ENCODE measurements at places on chromosomes 1 and 21. TPM values are rescaled to one million over a fixed set of nuclear protein-coding genes. Genes with fewer than 3 reads are reported as not detected.

DNA sequence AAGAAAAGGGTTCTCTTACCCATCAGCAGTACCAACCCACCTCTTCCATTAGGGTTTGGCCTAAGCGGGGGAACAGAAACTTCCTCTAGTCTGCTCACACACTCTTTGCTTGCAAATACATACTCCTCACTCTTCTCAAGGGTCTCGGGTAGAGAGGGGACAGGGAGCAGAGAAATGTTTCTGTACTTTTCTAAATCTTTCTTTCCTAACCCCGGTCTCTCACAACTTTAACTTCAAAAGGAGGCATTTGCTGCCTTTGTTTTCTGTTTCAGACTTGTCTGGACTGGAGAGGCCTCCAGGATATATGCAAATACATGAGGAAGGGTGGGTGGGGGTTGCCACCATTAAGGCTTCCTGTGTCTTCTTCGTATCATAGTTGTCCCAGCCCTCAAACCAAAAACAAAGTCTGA is 10.5 kb upstream of the LAX1 start:
- DNase-seq = no peak

The HEYL gene
- total RNA-seq = 0.14 TPM

- DNase-seq = no peak
These were observed 52.5 kb downstream of the LRIG2 start for GRCh38 chr1:113125517-113125916.

- DNase-seq = no peak
These were observed 18.2 kb downstream of the CRYZ start for GRCh38 chr1:74714429-74715235.

The DRAXIN gene
- 0.17 TPM for total RNA-seq

DNA sequence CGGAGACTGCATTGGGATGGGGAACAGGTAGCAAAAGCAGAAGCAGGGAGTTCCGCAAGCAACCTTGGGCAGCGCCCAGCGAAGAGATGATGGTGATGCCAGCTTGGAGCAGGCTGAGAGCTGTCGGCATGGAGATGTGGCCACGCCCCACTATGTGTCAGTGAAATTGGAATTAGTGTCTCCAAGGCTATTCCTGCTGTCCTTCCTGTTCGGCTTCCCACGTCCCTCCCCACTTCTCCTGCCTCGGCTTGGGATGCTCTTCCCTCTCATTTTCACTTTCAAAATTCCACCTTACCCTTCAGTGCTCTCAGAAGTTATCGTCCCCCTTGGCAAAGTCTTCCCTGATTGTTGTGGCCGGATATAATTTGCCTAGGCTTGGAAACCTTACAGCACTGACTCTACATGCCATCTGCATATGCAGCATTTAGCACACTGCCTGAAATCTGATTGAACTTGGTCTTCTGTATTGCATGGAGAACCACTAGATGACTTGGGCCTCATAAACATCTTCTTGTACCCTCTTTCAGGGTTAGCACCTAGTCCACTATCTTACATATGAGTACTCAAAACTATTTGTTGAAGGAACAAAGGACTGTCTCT is 270.7 kb upstream of the RUNX1 start:
- DNase-seq = no peak

The PHGDH gene
- 6.8 TPM for total RNA-seq

DNA sequence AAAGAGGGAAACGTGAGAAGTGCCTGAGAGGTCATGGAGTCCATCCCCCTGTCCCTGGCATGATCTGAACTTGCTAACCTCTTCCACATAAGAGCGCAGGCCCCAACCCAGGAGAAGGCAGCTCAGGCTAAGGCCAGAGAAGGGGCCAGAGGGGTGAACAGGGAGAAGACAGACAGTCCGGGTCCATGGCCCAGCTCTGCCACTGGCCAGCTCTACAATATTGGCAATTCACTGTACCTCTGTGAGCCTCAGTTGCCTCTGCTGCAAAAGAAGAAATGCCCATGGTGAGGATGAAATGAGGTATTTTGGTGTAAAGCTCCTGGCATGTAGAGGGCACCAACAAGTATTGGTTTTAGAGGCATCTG is 72.3 kb downstream of the CAMK2N1 start:
- DNase-seq = no peak

DNA sequence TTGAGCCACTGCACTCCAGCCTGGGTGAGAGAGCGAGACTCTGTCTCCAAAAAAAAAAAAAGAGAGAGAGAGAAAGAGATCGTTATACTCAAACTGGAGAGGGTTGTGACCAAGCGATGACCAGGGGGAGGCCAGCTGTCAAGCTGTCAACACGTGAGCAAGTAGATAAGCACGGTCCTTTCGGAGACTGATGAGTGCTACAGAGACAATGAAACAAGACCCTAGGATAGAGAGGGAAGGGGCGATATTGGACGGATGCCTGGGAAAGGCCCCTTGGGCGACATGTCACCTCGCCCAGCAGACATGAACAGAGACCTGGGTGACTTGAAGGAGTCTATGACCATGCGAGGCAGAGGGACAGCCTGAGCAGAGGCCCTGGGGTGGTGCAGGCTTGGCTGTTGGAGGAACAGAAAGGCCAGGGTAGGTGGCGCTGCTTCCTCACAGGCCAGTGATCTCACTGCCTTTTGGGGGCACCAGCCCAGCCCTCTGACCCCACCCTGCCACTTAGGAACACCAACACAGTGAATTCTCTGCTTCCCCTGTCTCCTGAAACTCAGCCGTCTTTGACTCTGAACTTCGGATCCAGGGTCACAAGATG is 100.8 kb upstream of the IFFO2 start:
- DNase-seq = no peak

The GSTM3 gene
- total RNA-seq = 54.1 TPM

- DNase-seq = peak; percentile 52
These were observed 16.5 kb upstream of the PKP1 start for GRCh38 chr1:201266774-201267173.

Measured in dermis blood vessel endothelial cell (primary cell).